ENCODE measurements at places on chromosomes 1 and 21. TPM values are rescaled to one million over a fixed set of nuclear protein-coding genes. Genes with fewer than 3 reads are reported as not detected.

Gene SPRR2F
- not detected for polyA plus RNA-seq

Gene HSD3B2
- not detected for polyA plus RNA-seq

DNA sequence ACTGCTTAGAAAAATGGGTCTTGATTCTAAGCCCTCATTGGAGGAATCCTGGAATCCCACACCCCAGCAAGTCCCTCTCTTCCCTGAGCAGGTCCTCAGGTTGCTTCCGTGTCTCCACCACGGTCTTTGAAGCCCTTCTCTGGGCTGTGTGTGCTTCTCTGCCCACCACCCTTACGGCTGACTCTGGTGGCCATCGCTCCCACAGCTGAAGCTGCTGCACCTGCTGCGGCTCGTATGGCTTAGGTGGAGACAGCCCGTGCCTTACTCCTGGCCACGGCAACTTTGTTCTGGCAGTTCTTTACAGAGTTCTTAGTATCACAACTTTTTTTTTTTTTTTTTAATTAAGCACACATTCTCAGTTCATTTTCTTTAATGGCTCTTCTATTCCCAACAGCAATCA lies 10.9 kb upstream of the KIF26B start:
- no peak for DNase-seq

GRCh38 chr21:45001134-45002095 lies 61.6 kb downstream of the SLX9 start:
- DNase-seq = no peak

- no peak for DNase-seq
Observed at GRCh38 chr1:217059401-217059800, 336.2 kb upstream of the ESRRG start.

Gene WDR4
- 10.4 TPM for polyA plus RNA-seq

Gene ETV3L
- polyA plus RNA-seq = not detected

DNA sequence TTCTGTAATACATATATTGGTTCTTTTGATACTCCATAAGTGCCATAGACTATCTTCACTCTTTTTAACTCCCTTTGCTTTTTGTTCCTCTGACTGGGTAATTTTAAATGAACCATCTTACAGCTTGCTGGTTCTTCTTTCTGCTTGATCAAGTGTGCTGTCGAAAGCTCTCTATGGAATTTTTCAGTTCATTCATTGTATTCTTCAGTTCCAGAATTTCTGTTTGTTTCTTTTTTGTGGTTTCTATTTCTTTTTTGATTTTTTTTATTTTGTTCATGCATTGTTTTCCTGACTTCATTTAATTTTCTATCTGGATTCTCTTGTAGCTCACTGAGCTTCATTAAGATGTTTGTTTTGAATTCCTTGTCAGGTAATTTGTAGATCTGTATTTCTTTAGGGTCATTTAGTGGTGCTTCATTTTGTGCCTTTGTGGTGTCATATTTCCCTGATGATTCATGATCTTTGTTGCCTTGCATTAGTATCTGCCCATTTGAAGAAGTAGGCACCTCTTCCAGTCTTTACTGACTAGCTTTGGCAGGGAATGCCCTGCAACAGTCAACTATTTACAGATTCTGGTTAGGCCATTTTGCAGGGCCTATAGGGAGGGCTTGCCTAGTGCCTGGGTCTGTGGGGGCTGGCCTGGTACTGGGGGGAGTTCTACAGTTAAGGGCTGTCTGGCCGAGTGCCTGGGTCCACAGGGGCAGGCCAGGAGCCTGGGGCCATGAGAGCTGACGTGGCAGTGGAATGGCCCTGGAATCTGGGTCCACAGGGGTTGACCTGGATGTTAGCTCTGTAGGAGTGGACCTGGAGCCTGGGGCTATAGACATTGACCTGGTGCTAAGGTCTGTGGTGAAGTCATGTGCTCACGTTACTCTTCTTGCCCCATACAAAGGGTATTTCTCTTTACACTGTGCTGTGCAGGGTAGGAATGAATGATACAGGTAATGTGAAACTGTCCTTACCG lies 89.7 kb downstream of the MAGI3 start:
- no peak for DNase-seq

Gene KPRP
- not detected for polyA plus RNA-seq

DNA sequence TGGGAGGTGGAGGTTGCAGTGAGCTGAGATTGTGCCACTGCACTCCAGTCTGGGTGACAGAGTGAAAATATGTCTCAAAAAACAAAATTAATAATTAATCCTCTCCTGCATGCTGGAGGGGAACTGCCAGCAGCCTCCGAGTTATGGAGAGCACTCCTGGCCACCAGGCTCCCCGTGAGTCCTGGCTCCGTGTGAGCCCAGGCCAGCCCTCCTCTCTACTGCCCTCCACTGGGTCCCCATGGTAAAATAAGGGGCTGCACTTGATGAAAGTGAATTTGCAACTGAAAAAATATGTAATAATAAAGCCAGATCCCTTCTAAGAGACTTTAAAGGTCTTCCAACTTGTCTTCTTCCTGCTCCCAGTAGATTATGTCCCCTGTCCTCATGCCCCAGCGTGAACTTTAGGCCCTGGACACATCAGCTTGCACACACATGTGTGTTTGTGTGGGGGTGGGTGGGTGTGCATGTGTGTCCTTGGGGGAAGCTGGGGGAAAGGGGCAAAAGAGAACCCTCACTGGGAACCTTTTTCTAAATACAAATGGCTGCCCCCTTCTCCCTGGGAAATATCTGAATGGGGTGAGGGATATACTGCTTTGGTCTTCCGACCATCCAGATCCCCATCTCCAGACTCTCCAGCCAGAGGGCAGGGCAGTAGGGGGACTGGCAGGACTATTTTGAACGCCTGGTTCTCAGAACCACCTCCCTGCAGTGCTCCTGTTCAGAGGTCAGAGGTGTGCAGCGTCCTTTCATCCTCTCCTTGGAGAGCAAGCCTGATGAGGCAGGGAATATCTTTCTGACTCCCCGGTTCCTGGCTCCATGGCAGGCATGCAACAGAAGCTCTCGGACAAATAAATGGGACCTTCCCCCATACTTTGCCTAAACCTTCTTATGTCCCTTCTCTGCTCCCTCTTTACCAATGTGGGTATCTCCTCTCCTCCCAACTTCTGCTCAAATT lies 26.2 kb downstream of the NEK2 start:
- no peak for DNase-seq

DNA sequence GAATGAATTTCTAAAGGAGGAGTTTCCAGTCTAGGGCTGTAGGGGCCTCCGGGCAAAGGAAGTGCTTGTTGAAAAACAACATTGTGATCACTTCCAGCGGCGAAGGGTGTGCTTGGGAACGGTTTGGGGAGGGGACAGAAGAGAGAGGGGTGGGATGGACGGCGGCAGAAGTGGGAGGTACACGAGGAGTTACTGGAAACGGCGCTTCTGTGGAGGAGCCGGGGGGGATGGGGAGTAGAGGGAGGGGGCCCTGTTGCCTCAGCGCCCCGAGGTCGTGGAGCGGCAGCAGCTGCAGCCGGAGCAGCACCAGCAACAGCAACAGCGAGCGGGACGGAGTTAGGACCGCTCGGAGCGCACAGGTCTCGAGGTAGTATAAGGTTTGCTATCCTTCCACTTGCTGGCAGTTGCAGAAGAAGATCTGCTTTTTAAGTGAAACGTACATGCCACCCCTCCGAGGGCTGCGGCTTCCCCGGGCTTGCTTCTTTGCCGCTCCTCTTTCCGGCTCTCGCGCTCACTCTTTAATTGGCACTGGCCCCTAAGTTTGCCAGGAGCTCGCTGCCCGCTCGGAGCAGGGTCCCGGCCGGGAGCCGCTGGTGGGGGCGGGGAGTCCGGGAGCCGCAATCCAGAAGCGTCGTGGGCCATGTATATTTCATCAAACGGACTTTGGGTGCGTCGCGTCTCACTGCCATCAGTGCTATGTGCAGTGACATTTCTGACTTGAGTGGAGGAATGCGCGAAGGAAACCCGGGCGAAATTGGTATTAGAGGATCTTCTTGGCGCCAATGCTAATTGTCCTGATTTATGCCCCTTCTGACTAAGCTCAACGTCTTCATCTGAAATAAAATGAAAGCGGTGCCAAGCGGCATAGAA lies 771 bp upstream of the NTNG1 start:
- peak; percentile 20 for DNase-seq

DNA sequence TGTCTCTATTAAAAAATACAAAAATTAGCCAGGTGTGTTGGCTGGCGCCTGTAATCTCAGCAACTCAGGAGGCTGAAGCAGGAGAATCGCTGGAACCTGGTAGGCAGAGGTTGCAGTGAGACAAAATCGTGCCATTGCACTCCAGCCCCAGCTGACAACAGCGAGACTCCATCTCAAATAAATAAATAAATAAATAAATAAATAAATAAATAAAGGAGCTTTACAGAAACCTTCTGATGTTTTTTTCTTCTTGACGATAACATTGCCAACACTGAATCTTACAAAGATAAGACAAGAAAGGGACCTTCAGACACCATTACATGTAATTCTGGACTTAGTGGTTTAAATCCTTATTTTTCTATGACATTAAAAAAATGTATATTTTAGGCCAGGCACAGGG lies 47.8 kb upstream of the LGALS8 start:
- DNase-seq = no peak

DNA sequence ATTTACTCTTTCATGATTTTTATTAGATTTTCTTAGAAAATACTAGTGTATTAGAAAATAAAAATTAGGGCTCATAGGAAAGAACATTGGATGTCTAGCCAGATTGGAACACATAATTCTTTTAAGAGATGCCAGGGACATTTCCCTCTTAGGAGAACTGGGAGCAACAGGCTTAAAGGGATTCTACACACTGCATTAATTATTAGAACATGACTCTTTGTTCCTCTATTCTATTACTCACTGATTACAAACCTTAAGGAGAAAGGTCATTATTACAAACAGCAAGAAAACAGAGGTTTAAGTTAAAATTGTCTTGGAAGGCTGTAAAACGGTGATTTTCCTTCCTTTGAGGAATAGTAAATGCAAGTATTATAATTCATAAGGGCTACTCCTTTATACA lies 32.9 kb upstream of the VAV3 start:
- no peak for DNase-seq

Gene PAX7
- polyA plus RNA-seq = not detected

Gene JAK1
- 197 TPM for polyA plus RNA-seq

DNA sequence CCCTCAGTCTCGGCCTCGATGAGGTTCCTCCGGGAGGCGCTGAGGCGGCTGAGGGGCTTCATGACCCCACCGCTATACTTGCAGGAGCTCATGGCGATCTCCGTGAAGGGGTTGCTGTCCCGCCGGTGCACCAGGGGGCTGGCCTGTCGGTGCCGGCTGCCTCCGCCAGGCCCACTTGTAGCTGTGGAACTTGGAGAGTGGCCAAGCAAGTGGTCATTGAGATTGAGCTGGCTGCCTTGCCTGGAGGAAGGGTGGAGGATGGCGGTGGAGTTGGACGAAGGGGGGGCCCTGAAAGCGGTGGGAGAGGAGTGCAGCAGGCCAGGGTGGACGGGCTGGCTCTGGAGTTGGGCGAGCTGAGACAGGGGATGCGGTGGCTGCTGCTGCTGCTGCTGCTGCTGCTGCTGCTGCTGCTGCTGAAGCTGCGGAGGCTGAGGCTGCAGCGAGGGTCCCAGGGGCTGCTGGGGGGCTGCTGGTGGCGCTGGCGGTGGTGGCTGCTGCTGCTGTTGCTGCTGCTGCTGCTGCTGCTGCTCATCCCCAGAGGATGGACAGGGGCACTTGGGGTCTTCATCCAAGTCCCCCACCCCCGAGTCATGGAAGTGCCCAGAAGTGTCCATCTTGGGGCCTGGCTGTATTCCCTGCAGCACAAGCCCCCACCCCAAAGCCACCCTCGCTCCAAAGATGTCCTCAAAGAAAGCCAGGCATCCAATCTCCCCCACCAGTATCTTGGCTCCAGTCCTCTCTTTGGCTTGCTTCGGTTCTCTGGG lies 548 bp downstream of the KCNN3 start:
- no peak for DNase-seq

Gene LMX1A
- polyA plus RNA-seq = not detected

Gene CLCA1
- polyA plus RNA-seq = not detected

DNA sequence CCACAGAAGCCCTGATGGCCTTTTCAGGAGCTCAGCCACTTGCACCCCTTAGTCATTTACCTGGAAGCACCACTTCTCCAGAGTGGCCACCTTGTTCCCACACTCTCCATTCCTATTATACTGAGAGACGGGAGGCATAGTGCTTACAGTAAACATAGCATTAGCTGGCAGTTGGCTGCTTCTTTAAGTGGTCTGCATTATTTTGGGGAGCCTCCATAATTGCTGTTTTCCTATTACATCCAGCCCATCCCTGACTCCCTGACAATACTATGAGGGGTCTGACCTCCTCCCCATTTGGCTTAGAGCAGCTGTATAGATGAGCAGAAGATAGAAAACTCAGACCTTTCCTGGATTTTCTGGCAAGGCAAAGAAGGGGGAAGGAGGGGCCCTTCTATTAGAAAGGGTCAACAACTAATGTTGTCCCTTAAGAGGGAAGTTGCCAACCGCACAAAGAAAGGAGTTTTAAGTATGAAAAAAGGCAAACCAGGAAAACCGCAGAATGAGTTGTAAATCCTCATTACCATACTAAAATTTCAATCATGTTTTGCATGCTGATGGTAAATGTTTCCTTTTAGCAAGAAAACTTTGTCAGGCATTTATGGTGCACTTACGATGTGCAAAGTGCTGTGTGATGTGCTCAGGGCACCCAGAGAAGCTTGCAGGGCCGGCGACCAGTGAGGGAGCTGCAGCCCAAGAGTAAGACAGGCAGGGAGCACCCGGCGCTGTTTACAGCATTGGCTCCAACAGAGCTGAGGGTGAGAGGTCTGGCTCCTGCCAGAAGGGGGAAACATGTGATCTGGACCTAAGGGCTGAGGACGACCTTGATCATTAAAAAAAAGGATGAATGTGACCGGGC lies 167.3 kb downstream of the ZZZ3 start:
- no peak for DNase-seq

GRCh38 chr1:150150133-150151021 lies 661 bp downstream of the PLEKHO1 start:
- peak; percentile 22 for DNase-seq

DNA sequence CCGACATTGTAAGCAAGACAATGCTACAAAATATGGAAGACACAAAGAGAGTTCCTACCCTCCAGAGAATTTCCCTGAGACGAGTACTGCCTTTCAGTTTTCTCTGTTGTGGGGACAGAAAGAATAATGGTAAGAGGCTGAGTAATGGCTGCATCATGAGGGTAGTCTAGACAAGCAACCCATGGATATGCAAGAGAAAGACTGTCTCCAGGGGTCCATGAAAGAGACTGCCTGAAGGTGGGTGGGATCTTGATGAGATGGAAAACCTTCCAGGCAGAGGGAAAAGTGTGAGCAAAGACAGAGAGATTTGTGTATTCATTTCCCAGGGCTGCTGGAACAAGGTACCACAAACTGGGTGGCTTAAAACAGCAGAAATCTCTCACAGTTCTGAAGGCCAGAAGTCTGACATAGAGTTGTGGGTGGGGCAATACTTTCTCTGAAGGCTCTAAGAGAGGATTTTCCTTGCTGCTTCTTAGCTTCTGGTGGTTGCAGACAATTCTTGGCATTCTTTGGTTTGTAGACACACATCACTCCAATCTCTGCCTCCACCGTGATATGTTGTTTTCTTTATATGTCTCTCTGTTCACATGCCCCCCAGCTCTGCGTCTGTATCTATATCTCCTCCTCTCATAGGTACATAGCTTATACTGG lies 41.4 kb downstream of the ANP32E start:
- no peak for DNase-seq

- DNase-seq = no peak
Observed at GRCh38 chr1:210653771-210654170, 325.1 kb downstream of the HHAT start.

All from naive thymus-derived CD4-positive, alpha-beta T cell (primary cell).